Activated CD4-positive, alpha-beta T cell treated with anti-CD3 and anti-CD28 coated beads, Interleukin-2, amount 10 ng/mL, durations not matched to agents 24 days and 14 days (primary cell): ENCODE measurements at places on chromosomes 16 and 17. TPM values are rescaled to one million over a fixed set of nuclear protein-coding genes. Genes with fewer than 3 reads are reported as not detected.

Gene TMEM98
- 0.43 and 0.82 TPM in 2 replicates for total RNA-seq

- H3K4me1 ChIP-seq = peaks cover 8% of the 10 kb centered on the region
- no peak overlapping the region for H3K4me3 ChIP-seq
- no peaks in the 10 kb centered on the region for H3K36me3 ChIP-seq
- H3K27me3 ChIP-seq = peaks cover 32% of the 10 kb centered on the region
- no peak overlapping the region for H3K27ac ChIP-seq
Measured at GRCh38 chr16:85752511-85753420, 1.9 kb upstream of the C16orf74 start.

GRCh38 chr17:14940108-14940937, 324.8 kb downstream of the PMP22 start:
- no peaks in the 10 kb centered on the region for H3K4me1 ChIP-seq
- H3K27ac ChIP-seq = no peak overlapping the region
- no peak for DNase-seq
- no peaks in the 10 kb centered on the region for H3K36me3 ChIP-seq

Gene CSH2
- not detected in 2 replicates for total RNA-seq

Gene CCL16
- total RNA-seq = not detected in 2 replicates

GRCh38 chr17:51071556-51071955, 49.1 kb downstream of the SPAG9 start:
- H3K27me3 ChIP-seq = no peaks in the 10 kb centered on the region
- H3K4me1 ChIP-seq = peaks cover 5% of the 10 kb centered on the region
- H3K27ac ChIP-seq = no peak overlapping the region
- DNase-seq = no peak
- peaks cover 11% of the 10 kb centered on the region for H3K36me3 ChIP-seq
- H3K4me3 ChIP-seq = no peak overlapping the region

Gene GAN
- 14.1 and 14.3 TPM in 2 replicates for total RNA-seq

Gene MARCHF10
- total RNA-seq = not detected in 2 replicates

- H3K4me1 ChIP-seq = peaks cover 3% of the 10 kb centered on the region
- H3K27ac ChIP-seq = no peak overlapping the region
- peaks cover 52% of the 10 kb centered on the region for H3K36me3 ChIP-seq
- H3K4me3 ChIP-seq = no peak overlapping the region
Measured at GRCh38 chr16:4870138-4870671, 22.9 kb downstream of the UBN1 start.

- no peak for DNase-seq
- peak overlapping the region; percentile 42 for H3K27ac ChIP-seq
Measured at GRCh38 chr17:58416937-58417299, 416 bp downstream of the RNF43 start.

DNA sequence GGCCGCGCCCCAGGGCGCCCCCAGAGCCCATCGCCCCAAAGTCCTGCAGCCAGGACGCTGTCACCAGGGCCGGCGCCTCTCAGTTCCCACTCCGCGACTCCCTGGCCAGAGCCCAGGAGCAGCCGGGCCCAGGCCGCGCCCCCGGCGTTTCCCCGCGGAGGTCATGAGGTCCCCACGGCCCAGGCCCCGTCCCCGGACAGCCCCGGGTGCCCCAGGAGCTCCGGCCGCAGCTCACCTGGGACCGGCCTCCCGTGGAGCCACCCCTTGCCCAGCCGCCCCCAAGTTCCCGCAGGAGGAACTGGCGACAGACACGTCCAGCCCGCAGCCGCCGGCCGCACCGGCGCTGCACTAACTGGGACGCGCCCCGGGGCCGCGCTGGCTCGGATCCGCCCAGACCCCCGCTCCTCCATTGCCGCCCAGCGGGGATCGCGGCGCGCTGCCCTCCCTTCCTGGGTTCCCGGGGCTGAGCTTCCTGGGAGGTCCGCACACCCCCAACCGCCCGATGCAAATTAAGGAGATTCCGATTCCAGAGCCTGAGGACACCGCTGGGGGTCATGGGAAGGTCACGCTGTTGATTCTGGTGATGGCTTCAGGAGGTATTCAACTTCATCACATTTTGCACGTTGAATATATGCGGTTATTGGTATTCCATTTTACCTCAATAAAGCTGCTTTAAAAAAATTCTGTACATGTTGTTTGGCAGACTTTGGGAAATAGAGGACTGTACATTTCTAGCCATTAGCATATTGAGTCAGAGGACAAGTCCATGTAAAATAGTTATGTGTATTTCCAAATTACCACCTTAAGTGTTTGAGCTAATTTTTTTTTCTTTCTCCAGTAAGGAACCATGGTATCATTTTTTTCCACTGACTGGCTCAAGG, 9.9 kb downstream of the AHSP start:
- no peak overlapping the region for H3K4me3 ChIP-seq
- peaks cover 25% of the 10 kb centered on the region for H3K27me3 ChIP-seq
- H3K27ac ChIP-seq = no peak overlapping the region
- no peaks in the 10 kb centered on the region for H3K4me1 ChIP-seq

DNA sequence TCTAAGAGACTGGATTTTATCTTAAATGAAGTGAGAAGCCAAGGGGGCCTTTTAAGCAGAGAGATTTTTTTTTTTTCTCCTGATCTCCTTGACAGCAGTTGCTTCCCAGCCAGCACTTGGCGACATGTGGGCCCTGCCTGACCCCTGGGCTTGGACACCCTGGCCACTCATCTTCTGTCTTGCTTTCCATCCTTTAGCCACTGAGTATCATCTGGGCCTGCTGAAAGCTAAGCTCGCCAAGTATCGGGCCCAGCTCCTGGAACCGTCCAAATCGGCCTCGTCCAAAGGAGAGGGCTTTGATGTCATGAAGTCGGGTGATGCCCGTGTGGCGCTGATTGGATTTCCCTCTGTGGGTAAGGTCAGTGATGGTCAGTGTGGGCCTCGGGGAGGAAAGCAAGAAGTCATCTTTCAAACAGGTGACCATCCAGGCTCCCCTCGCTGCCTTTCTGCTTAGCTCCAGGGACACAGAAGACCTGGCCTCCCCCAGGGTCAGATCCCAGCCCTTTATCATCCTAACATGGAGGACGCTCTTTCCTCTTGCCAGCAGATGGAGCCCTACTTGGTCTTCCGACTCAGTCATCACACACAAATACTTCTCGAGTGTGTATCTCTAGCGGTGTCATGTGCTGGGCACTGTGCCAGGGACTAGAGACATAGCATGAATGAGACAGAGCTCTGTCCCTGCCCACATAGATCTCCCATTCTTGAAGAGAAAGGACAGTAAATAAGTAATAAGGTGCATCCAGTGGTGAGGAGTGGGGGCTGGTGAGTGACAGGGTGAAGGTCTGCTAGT, 6.1 kb downstream of the DRG2 start:
- peak overlapping the region; percentile 32 for H3K27ac ChIP-seq
- H3K36me3 ChIP-seq = peaks cover 42% of the 10 kb centered on the region
- H3K4me3 ChIP-seq = no peak overlapping the region
- H3K27me3 ChIP-seq = no peaks in the 10 kb centered on the region

DNA sequence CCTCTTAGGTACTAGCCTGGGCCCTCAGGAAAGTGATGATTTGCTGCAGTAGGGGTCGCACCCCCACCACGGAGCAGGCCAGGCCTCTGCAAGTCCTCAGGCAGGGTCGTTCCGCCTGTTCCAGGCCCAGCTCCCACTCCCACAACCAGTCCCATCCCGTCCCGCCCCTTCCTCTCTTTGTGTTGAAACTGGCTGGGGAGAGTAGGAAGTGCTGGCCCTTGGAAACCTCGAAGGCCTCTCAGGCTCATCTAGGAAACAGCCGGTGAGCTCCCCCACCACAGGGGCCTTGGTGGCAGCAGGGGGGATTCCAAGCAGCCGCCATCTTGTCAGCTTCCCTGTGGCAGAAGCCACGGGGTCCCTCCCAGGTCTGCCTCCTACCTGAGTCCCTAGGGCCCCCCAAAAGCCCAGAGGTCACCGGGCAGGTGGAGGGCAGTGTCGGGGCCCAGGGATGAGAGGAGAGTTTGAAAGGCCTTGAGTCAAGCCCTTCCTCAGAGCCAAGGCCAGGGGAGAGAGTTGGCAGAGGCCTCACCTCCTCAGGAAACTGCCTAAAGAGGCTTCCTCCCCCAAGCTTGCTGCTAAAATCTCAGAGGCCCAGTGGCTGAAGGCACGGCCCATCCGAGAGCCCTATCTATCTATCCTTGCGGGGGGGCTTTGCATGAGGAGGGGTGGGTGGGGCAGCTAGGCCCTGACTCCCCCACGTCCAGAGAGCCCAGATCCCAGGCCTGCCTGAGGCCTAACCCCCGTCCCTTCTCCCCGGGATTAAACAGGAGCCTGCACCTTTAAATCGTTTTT, 22.2 kb downstream of the MMP15 start:
- no peaks in the 10 kb centered on the region for H3K27me3 ChIP-seq
- no peaks in the 10 kb centered on the region for H3K36me3 ChIP-seq
- no peaks in the 10 kb centered on the region for H3K4me1 ChIP-seq
- H3K4me3 ChIP-seq = no peak overlapping the region

DNA sequence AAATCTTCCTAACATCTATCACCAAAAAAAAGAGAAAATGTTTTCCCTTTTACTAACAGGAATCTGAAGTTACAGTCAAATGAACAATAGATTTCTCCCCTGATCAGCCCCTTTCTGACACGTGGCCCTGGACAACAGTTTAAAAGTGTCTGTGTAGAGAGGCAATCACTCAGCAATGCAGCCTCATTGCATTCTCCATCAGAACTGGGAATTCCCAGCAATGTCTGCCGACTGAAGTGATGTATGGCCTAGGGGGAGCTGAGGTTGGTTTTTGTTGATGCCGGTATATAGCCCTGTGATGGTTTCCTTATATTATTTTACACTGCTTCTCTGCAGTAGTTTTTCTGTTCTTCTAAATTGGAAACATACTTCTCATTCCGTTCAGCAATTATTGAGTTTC, 904.3 kb upstream of the CDH8 start:
- H3K27ac ChIP-seq = no peak overlapping the region
- no peak overlapping the region for H3K4me3 ChIP-seq
- H3K4me1 ChIP-seq = no peaks in the 10 kb centered on the region
- H3K36me3 ChIP-seq = no peaks in the 10 kb centered on the region
- no peaks in the 10 kb centered on the region for H3K27me3 ChIP-seq
- DNase-seq = no peak

DNA sequence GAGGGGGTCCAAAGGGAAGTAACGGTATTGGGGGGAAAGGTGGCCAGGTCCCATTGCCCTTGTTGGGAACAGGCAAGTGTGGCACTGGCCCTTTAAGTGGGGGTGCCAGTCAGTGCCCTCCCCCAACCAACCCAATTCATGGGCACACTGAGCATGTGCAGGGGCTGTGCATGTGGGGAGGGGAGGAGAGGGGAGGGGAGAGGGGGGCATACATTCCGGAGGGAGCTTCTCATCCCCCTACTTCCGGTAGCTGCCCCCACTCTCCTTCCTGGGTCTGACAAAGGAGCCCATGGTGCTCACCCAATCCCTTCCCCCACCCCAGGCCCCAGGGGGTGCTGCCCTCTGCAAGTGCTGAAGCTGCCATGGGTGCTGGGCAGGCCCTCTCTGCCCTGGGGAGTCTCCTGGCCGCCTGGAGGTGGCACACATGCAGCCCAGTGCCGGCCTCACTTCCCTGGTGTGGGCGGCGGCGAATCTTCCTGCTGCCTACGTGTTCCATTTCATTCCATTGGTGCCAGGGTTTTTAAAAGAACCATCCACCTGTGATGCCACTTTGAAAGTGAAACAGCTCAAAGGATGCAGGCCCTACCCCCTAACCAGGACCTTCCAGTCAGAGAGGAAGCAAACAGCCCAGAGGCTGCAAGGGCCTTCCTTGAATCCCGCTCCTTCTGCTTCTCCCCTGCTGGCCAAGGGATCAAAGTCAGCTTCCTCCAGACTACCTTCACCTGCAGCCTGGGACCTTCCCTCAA, 11.0 kb downstream of the HEXIM2 start:
- peak overlapping the region; percentile 84 for H3K4me3 ChIP-seq
- DNase-seq = peak; percentile 84
- no peaks in the 10 kb centered on the region for H3K36me3 ChIP-seq
- H3K4me1 ChIP-seq = peaks cover 19% of the 10 kb centered on the region
- peak overlapping the region; percentile 89 for H3K27ac ChIP-seq

Gene KCNJ12
- total RNA-seq = not detected in 2 replicates

- H3K36me3 ChIP-seq = no peaks in the 10 kb centered on the region
- H3K27me3 ChIP-seq = no peaks in the 10 kb centered on the region
- no peak for DNase-seq
- no peaks in the 10 kb centered on the region for H3K4me1 ChIP-seq
- no peak overlapping the region for H3K27ac ChIP-seq
- H3K4me3 ChIP-seq = no peak overlapping the region
Measured at GRCh38 chr16:65825191-65825856, 541.2 kb upstream of the CDH5 start.

DNA sequence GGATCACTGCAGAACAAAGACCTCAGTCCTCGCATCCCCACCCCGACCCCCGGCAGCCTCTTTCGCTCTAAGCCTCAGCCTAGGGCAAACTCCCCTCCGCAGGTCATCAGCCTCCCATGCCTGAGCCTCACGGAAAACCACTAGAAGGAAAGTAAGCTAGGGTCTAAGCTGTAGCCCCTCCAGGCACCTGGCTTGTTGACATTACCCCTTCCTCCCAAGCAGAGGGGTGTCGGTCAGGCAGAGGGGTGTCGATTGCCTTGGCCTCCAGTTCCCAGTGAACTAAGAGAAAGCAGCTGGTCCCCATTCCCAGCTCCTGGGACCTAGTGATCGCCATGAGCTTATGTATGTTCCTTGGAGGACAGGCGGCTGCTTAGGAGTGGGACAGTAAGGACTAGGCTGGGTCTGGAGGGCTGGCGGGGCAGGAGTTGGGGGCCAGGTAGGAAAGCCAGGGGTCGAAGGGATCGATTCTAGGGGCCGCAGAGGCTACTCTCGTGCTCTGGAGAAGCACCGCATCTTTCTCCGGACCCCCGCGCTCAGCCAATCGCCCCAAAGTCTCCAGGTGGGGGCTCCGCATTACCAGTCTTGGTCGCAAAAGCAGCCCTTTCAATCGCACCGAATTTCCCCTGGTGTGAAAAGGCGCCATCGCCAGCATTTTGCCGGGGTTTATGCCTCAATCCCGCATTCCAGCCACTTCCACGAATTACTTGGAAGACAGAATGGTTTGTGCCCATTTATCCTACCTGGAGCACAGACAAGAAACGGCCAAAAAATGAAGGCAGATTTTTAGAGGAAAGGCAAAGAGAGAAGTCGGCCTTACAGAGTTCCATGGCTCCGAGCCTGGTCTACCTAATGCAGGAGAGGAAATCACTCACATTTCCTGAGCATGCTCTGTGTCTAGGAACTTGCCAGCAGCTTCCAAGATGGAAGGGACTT, 21.3 kb upstream of the HOXB13 start:
- DNase-seq = no peak
- peaks cover 8% of the 10 kb centered on the region for H3K4me1 ChIP-seq
- H3K27ac ChIP-seq = peak overlapping the region; percentile 14

DNA sequence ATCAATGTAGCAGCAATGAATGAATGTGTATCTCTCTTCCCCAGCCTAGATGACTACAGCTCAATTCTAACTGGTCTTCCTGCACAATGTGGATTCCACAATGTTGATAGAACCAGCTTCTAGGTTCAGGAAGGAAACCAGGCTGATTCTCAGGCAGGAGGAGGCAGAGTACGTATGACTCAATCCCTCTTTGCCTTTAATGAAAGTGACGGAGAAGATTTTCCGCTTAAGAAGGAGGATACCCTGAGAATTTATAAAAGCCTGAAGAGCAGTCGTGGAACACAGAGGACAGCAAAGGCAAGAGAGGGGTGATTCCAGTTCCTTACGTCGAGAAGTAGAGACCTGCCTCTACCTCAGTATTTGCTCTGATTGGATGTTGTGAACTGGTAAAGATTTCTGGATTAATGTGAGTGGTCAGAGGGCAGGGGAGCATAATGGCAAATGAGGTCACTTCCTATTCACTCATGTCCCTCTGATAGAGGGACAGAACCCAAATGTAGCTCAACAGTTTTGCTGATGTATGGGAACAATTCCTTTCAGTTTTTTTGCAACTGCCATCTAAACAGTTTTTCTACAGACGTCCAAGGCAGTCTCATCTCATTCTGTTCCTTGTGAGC, 15.0 kb upstream of the SLC16A11 start:
- peaks cover 8% of the 10 kb centered on the region for H3K27me3 ChIP-seq
- H3K27ac ChIP-seq = no peak overlapping the region
- no peaks in the 10 kb centered on the region for H3K36me3 ChIP-seq
- H3K4me1 ChIP-seq = peaks cover 13% of the 10 kb centered on the region
